ENCODE measurements at places on chromosomes 2 and 18. TPM values are rescaled to one million over a fixed set of nuclear protein-coding genes. Genes with fewer than 3 reads are reported as not detected.

UNC50 gene
- total RNA-seq: 31.3 TPM

RGPD4 gene
- total RNA-seq: not detected

RPRM gene
- total RNA-seq: 0.53 TPM

KIF3C gene
- 38.7 TPM for total RNA-seq

DNA sequence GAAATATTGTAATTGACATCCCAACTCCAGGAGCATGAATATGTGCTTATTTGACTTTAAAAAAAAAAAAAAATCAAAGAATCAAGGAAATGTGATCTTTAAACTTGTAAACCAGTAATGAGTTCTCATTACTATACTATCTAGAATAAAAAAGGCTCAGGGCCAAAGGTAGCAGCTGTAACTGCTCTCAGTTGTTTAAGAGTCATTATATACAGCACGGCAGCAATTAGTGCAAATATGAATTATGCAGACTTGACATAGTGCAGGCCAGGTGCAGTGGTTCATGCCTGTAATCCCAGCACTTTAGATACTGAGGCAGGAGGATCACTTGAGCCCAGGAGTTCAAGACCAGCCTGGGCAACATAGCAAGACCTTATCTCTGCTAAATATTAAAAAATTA lies 125.7 kb upstream of the TTC39C start:
- H3K36me3 ChIP-seq: no peaks in the 10 kb centered on the region
- H3K27me3 ChIP-seq: no peaks in the 10 kb centered on the region
- H3K27ac ChIP-seq: no peak overlapping the region
- DNase-seq: no peak
- H3K4me3 ChIP-seq: no peak overlapping the region

ST6GAL2 gene
- total RNA-seq: 120 TPM

KCNJ13 gene
- total RNA-seq: not detected

UBE2E3 gene
- 140 TPM for total RNA-seq

SERPINB2 gene
- 0.60 TPM for total RNA-seq

- peaks cover 5% of the 10 kb centered on the region for H3K4me1 ChIP-seq
- H3K27me3 ChIP-seq: no peaks in the 10 kb centered on the region
- DNase-seq: peak; percentile 60
- peak overlapping the region; percentile 79 for H3K27ac ChIP-seq
- peak overlapping the region; percentile 78 for H3K4me3 ChIP-seq
These were observed 2.0 kb downstream of the TCF4 start for GRCh38 chr18:55585920-55586561.

All from astrocyte (in vitro differentiated cells and primary cell).